Smooth muscle cell of trachea (primary cell): ENCODE measurements at places on chromosomes 2 and 18. TPM values are rescaled to one million over a fixed set of nuclear protein-coding genes. Genes with fewer than 3 reads are reported as not detected.

Gene FNDC4
- 21.7 and 34.7 TPM in 2 replicates for total RNA-seq

Gene RGPD3
- total RNA-seq = 0.29 and 0.33 TPM in 2 replicates

Gene SCYGR2
- not detected in 2 replicates for total RNA-seq

Gene MCM6
- total RNA-seq = 11.9 and 31.1 TPM in 2 replicates

Gene CIDEA
- total RNA-seq = 0.29 TPM in 1 of 2 replicates, not detected in the other

Gene RASGRP3
- 1.3 and 1.5 TPM in 2 replicates for total RNA-seq

Gene CCDC141
- total RNA-seq = under 0.01 and 0.29 TPM in 2 replicates
